ENCODE measurements at places on chromosomes 1 and 21.

GRCh38 chr1:167938080-167938636 lies 1.3 kb upstream of the MPC2 start:
- no peak for DNase-seq

DNA sequence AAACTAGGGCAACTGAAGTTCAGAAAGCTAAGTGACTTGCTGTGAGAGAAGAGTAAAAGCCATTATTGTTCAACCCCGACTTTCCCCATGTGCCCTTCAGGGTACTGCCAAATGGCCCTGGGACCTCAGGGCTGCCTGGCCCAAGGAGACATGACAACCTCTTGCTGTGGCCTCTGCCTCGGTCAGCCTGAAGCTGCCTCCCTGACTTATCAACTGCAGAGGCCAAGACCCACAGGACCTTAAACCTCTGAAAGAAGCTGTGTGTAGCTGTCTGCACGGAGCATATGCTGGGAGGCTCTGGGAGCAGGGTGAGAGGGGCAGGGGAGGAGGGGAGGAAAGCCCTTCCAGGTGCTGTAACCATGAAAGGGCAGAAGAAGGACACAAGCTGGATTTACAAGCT lies 35.9 kb downstream of the HMGB4 start:
- DNase-seq: no peak

- DNase-seq: no peak
Observed at GRCh38 chr21:28639737-28640136, 352.9 kb downstream of the LTN1 start.

DNA sequence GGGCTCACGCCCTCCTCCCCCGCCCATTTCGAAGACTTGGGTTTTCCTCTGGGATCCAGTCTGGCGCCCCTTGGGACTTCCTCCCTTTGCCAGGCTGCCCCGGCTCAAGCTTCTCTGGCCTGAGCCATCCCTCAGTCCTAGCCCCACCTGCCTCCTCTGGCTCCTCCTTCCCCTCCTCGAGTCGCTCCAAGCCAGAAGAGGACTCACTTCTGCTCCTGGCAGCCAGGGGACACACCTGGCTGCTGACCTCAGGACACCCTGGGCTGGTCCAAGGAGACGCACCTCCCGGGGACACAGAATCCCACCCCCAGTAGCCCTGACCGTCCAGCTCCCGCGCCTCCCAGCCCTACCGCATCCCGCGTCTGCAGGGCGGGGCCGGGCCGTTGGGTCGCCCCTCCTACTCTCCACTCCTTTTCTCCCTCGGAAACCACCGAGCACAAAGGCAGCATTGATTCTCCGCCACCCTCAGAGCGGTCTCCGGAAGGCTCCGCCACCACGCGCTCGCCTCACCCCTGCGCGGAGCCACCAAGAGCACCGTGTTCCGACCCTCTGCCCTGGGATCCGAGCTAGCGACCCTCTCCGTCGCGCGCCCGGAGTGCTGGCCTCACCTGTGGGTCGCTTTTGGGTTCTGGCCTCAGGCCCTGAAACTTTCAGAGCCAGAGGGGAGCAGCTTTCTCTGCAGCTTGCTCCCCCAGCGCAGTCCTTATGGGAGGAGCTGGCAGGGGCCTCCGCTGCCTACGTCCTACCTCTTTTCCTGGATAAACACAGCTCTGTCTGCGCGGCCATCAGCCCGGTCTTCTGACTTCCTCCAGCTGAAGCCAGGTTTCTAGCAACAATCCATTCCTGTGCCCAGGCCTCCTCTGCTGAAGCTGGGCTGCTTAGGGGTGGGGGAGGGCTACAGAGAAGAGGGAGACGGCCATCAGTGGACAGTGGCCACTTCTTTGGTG lies at the start of gene C2CD4D:
TSS of gene C2CD4D (minus strand) at position 364 of the 947 bp plus-strand sequence. CDS start 831 bp downstream, outside the sequence.
- DNase-seq: no peak

All from HTR-8/SVneo (cell line).